ENCODE measurements at places on chromosomes 7 and 10.

- DNase-seq = no peak
Observed at GRCh38 chr10:6995831-6996230, 415.0 kb downstream of the SFMBT2 start.

GRCh38 chr7:75849573-75849972, 29.3 kb upstream of the RHBDD2 start:
- DNase-seq = no peak

- no peak for DNase-seq
Observed at GRCh38 chr7:141339603-141340002, 211.6 kb upstream of the AGK start.

DNA sequence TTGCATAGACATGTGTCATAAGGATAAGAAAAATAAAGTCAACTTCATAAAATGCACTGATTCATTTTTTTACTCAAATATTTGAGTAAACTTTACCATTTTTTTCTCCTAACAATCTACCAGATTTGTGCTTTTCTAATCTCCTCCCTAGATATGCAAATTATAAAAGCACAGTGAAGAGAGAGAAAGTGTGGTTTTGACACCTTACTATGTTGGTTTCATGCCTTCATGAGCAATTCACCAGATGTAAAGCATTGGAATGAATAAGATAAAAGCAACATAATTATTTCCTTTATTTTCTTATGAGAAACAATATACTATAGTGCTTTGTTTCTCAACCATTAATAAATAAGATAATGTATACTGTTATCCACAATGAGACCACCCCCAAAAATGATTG, 432.5 kb upstream of the PCDH15 start:
- no peak for DNase-seq

DNA sequence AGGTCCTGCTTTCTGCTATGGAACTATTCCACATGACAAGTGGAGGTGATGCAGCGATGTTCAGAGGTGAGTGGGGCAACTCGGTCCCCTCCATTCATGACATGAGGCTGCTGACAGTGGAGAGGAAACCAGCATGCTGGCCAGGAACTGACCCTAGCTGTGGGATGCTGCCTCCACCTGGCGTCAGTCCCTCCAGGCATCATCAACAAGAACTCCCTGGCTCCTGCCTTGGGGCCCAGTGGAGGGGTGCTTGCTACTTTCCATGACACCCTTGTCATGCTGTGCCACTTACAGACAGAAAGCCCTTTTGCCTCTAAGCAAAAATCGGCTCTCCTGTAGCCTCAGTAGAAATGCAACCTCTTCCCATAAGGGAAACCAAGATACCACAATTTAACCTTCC, 118.5 kb downstream of the LRRC18 start:
- no peak for DNase-seq

- DNase-seq = no peak
Observed at GRCh38 chr7:45682358-45682735, 108.2 kb downstream of the ADCY1 start.

DNA sequence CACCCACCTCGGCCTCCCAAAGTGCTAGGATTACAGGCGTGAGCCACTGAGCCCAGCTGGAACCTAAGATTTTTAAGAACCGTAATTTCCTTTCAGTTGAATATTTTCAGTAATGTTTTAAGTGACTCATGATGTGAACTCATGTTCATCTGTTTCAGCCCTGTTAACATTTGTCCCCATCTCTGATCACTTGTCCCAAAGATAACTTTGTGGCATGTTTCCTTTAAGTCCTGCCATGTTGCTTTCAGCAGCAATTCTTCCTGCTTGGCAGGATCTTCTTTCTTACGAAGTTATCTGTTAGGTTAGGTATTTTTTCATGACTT, 19.3 kb downstream of the ZRANB1 start:
- DNase-seq = no peak

GRCh38 chr7:130959743-130960207, 225.8 kb upstream of the KLF14 start:
- no peak for DNase-seq

- DNase-seq = no peak
Observed at GRCh38 chr10:126160971-126161630, 227.2 kb downstream of the ADAM12 start.

DNA sequence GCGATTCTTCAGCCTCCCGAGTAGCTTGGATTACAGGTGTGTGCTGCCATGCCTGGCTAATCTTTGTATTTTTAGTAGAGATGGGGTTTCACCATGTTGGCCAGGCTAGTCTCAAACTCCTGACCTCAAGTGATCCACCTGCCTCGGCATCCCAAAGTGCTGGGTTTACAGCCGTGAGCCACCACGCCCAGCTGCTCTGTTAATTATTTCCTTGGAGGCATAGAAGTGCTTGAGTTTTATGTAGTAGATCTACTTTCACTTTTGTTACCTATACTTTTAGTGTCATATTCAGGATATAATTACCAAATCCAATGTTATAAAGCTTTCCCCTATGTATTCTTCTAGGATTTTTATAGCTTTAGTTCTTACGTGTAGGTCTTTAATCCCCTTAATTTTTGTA, 1093.0 kb downstream of the GATA3 start:
- no peak for DNase-seq

DNA sequence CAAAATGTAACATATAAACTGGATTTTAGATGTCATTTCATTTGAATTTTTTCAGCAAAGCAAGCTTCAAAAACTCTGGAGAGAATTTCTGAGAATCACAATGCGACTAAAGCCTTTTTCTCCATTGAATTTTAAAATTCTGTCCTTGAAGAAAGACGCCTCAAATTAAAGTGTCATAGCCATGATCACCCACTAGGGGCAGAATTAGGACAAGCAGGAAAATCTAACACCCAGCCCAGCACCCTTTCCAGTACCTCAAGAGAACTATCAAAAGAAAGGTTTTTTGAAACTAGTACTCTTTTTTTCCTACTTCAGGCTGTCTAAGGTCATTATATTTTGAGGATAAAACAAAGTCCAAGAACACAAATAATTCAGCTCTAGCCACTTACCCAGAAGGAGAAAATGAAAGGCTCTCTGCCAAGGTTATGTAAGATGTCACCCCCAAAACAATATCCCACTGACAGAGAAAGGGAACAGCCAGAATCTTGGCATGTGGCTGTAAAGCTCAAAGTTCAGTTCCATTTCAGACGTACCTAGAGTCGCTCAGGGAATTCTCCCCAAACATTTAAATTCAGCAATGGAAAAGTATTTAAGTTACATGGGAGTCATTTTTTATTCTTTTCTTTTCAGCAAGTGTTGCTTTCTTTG, 299.4 kb downstream of the SNX13 start:
- DNase-seq = no peak

GRCh38 chr7:23105086-23105643, 420 bp upstream of the KLHL7 start:
- no peak for DNase-seq

DNA sequence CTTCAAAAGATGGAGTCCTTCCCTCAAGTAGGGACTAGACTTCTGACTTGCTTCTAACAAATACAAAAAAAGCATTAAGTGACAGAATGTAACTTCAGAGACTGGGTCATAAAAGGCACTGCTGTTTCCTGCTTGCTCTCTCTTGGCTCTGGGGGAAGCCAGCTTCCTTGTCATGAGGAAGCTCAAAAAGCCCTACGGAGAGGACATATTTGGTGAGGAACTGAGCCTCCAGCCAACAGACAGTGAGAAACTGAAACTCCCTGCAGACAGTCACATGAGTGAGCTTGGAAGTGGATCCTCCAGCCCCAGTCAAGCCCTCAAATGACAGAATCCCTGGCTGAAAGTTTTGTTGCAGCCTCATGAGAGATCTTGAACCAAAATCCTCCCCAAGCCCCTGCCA, 26.3 kb upstream of the SLC35G1 start:
- DNase-seq = no peak

DNA sequence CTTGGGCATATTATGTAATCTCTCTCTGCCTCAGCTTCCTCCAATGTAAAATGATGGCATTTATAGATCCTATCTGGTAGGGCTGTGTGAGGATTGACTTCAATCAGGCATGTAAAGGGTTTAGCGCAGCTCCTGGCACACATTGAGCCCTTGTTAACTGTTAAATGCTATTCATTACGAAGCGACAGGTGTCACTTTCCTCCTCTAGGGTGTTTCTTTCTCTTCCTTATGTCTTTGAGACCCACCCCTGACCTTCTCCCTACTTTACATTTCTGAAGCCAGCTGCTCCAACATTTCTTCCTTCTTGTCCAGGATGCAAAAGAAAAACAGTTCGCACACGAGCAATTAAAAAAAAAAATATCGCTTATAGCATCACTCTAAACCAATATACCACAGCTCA, 5.7 kb upstream of the R3HCC1L start:
- DNase-seq = no peak

DNA sequence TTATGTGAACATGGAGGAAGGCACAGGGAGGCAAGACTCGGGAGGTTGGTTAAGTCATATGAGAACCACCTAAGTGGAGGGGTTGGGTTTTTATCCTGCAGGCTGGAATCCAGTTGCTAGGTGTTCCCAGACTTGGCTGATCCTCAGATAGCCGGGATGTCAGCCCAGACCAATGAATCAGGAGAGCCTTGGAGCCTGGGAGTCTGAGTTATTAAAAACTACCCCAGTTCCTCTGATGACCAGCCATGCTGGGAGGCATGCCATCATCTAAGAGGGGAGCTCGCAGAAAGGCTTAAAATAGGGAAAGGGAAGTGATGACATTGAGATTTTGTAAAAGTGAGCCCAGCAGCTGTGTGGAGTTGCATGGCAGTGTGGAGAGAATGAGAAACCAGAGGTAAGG, 238.1 kb downstream of the ZNF248 start:
- no peak for DNase-seq

DNA sequence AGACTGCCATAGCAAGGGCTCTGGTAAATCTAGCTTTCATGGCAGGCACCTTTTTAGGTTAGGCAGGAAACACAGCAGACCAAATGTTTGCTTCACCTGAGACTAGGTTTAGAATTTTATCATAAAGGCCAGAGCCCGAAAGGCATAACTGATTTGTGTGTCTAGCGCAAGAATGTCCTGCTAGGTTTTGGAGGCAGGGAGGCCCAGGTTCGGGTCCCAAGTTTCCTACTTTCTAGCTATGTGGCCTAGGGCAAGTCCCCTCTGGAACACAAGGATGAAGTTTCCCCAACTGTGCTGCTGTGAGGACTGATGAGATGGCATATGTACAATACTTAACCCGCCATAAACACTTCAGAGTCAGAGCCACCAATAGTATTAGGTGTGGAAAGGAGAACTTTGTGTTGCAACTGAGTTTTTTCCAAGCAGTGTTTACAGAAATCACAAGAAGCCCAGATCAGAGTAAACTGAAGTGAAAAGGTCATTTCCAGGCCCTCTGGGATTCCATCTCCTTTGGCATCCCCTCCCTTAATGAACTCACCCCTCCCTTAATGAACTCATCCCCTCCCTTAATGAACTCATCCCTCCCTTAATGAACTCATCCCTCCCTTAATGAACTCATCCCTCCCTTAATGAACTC, 244.9 kb downstream of the SKAP2 start:
- DNase-seq = no peak

DNA sequence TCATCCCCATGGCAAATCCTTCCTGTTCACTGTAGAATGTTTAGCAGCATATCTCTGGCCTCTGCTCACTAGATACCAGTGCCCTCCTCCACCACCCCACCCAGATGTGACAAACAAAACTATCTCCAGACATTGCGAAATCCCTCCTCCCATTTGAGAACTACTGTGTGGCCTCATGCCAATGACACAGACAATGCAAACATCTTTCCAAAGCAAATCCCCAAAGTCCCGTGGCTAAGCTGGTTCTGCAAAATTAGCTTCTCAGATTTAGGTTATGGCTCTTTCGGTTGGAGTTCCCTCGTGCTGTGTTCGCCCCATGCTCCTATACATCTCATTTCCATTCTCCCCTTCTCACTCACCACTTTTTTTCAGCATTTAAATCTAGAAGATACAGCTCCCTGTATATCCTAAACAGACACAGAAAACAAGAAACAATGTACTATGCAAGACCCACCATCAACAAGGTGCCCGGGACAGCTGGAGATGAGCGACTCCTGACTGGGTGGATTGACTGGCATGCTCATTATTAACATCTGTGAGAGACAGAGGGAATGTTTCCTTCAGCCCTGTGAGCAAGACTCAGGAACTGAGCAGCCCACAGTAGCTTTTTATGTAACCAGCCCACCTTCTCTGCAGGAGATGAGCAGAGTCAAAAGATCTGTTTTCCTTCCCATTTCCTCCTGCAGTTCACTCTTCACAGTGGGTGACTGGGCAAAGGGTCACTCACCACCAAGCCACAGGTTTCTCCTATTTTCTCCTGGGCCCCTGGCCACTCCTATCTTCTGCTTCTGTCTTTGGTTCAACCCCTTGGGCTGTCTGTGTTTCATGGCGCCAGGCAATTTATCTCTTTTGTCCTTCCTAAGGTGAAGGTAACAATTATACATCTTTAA, 225.7 kb upstream of the AOAH start:
- no peak for DNase-seq

DNA sequence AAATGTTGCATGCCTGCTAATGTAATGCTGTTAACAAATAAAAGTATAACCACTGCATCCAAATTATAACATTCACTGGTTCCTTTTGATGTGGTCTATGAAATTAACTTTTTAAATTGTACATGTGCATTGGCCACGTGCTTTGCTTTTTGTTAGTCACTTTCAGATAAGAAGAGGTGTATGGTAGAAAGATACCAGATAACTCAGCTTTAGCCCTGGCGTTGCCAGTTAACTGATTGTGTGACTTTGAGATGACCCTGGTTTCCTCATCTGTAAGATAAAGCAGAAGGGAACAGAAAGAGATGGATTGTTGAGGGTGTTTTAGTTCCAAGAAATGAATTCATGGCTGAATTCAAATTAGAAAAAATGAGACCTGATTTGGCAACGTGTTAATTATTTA, 1.9 kb upstream of the TRDMT1 start:
- no peak for DNase-seq

- DNase-seq = no peak
Observed at GRCh38 chr7:98997846-98998245, 119.5 kb downstream of the TRRAP start.

DNA sequence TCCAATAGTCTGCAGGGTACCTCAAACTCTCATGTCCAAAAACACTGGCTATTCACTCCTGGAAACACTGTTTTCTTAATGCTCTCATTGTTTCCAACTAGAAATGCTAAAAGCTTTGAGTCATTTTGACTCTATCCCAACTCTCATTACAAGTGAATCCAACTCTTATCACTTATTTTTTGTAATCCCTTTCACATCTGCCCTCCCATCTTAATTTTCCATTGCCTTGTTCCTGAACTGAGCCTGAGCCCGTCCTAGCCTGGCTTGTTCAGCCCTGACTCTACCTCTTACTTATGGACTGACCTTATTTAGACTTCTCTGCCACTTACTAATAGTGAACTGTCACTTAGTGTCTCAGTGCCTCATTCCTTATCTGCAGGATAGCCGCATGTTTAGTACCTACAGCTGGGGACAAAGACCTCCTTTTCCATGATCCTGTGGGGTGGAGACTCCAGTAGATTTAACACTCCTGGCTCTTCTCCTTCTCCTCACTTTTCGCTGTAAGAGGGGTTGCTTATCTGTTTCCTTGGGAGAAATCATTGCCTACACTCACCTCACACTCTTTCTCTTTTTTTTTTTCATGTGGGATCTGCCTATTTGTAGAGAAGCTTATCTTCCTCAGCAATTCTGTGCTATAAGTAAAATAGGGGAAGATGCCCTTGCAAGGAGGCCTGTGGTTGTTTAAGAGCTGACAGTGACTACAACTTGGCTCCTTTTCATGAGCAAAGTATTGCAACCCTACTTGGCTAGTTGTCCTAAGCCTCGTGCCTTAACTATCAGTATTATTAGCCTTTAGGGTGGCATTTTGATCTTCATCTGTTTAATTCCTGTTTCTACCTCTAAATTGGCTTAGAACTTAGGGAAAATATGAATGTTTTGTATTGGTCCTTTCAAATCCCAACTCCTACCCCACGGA, 56.4 kb downstream of the SLC16A12 start:
- no peak for DNase-seq
